ENCODE measurements at places on chromosomes 11 and 22.
A peak's percentile ranks its signal among the peaks of the same experiment; 100 is the strongest.

- peak; percentile 25 for DNase-seq
Observed at GRCh38 chr11:77187776-77188632, 60.0 kb downstream of the MYO7A start.

DNA sequence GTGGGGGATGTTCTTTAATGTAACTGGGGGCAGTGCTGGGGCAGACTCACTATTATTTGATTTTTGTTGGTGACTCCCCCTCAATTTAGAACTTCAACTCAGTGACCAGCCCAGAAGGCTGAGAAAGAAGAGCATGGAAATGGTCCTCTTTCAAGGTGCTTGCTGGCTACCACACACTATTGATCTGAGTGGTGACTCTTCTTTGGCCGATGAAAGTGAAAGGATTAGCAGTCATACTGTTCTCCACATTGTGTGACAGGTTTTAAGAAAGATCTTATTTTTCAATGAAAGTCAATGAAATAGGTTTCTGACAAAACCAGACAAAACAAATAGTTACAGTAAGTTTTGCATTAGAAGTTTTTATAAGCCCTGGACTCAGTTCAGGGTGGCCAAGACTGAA lies 29.9 kb downstream of the NLRP14 start:
- no peak for DNase-seq

- DNase-seq = no peak
Observed at GRCh38 chr22:41557401-41558240, 3.2 kb upstream of the CSDC2 start.

GRCh38 chr22:47034076-47034808 lies 271.8 kb downstream of the TBC1D22A start:
- no peak for DNase-seq

DNA sequence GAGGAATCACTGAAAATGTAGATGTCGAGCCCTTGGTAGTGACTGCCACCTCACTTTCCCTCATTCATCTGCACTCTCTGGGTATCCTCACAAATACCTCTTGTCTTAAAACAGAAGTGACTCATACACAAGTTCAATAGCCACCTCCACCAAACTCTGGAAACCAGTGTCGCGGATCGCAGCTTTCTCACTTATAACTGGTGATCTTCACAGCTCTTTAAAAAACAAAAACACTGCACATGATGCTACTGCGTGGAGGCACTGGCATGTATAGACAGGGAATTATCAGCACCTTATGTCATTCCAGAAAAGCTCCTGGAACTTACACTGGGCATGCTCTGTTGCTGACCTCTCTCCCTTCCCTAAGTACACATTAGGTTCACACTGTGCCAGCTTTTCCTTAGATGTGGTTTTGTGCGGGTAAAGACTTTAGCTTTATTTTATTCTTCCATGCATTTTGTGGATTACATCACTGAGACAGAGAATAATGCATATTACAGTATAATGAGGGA lies 425.5 kb upstream of the CADM1 start:
- DNase-seq = no peak

GRCh38 chr11:84865257-84865656 lies 761.9 kb downstream of the DLG2 start:
- DNase-seq = no peak

DNA sequence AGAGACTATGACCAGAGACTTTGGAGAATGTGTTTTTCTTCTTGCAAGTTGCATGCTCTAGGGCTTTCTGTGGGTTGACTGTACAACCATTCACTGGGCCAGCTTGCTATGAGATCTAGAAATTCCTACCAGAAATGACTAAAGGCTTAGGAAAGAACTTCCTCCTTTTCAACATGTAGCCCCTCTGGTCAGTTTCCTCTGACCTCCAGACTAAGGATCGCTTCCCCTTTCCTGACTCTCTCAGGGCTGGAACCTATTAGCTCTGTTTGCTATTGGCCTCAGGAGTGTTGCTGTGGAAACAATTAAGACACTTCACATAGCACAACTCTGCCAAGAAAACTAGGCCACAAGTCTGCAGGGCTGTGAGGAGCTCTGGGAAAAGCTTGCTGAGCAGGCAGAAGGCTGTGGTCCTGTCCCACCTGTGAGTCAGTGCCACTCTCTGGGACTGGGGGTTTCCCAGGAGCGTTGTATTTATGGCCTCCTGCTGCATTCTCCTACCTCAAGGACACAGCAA lies 10.7 kb downstream of the CRY2 start:
- no peak for DNase-seq

- no peak for DNase-seq
Observed at GRCh38 chr11:117693344-117693743, 103.7 kb downstream of the DSCAML1 start.

- no peak for DNase-seq
Observed at GRCh38 chr22:21094911-21095772, 49.4 kb downstream of the LRRC74B start.

DNA sequence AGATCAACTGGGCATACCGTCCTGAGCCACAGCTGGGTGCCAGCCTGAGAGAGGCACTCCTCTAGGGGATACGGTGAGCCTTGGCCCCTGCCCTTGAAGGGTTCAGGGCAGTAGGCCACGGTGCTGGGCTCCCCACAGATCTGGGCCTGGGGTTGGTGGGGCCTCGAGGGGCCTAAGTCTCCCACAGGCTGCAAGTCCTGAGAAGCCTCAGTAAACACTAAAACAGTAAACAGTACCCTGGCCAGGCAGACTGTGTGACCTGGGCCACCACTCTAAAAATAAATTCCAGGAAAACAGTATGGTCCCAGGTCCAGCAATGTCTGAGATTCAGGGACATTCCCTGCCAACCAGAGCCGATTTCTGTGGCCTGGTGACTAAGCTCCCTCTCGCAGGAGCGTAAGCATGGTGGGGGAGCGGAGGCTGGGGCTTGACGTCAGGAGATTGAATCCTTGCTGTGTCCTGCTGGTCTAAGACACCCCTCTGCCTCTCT lies 2.3 kb upstream of the RHOD start:
- no peak for DNase-seq

DNA sequence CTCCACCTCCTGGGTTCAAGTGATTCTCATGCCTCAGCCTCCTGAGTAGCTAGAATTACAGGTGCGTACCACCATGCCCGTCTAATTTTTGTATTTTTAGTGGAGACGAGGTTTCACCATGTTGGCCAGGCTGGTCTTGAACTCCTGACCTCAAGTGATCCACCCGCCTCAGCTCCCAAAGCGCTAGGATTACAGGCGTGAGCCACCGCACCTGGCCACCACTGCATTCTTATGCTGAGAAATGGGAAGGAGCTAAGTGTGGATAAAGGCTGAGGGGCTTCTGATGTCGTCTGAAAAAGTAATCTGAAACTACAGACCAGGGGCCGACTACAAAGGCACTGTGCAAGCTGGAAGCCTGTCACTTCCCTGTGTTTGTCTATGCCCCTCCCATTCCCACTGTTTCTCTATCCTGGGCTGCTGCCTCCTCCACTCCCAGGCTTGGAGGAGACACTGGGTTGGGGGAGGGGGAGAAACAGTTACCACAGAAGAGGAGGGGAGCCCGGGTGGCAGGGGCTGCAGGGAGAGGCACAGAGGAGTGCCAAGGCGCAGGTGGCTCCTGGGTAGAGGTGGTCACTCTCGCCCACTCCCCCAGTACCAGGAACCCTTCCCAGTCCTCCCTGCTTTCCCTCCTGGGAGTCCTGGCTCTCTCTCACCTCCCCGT lies 2.9 kb upstream of the MTA2 start:
- DNase-seq = no peak

GRCh38 chr11:119470317-119471291 lies 47.6 kb upstream of the THY1 start:
- DNase-seq = no peak

DNA sequence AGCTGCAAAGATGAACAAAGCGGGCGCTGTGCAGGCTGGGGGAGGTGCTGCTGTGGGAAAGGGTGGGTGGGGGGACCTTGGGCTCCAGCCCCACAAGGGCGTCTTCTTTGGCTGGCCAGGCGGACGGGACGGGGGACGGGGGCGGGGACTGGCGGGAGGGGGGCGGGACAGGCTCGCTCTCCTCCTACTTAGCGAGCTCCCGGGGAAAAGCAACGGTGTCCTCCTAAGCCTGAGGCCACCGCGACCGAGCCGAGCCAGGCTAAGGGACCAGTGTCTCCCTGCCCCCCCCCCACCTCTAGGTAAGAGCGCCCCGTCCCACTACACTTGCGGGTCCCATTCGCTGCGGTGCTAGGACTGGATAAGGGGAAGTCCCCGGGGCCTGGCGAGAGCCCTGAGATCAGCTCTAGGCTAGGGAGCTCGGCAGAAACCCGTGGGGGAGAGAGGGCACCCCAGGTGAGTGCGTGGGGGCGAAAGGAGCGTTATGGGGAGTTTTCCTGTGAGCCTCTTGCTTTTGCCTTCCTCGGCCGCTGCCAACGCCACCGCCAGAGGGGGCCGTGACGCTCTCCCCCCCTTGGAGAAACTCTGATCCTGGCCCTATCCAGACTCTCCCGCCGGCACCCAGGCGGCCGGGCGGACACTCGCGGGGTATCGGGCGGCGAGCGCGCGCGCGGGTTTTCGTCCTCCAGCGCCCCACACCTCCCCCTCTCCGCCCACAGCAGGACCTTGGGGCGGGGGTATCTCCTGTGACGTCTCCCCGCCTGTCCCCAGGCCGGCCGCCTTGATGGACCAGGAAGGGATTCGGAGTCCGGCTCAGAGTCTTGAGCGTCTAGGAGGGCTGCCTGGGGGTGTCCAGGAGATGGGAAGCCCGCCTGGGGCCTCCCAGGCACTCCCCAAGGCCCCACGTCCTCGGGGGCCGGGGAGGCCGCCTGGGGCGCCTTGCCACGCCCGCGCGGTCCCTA lies at the start of gene PHLDB1:
PHLDB1 (plus strand) TSS at position 215 of the 959 bp plus-strand sequence. CDS start 6,222 bp downstream, outside the sequence.
- DNase-seq = no peak

DNA sequence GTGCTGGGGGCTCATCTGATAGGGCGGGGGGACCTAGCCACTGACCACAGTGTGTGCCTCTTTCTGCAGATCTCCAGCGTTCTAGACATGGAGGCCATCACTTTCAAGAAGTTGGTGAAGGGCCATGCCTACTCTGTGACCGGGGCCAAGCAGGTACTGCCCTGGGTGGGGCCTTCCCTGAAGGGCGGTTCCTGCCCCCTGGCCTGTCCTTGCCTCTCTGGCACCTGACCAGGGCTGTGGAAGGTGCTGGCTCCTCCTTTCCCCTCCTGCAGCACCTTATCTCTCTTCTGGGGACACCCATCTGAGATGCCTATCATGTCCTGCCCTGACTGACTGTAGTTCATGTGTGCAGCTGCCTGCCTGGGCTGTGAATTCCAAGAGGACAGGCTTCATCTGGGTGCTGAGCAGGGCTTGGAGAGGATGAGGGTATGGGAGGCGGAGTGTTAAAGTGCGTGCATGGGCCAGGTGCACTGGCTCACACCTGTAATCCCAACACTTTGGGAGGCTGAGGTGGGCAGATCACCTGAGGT lies 5.5 kb downstream of the CAPN1 start:
- no peak for DNase-seq

DNA sequence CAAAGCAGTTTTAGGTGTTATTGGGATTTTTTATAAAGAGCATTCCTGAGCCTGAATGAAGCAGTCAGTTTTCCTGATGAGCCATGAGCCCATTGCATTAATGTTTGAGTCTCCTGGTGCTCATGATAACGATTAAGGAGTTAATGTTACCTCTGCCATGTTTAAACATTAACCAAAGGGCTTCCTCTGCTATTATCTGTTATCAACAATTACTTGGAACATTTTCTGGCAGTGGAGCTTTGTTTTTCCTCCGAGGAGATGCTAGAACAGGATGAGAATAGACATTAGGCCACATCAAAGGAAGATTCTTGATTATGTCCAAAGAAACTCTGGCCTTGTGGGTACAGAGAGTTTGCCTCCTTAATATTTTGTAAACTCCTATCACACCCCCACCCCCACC lies 49.9 kb downstream of the ZNRF3 start:
- no peak for DNase-seq

DNA sequence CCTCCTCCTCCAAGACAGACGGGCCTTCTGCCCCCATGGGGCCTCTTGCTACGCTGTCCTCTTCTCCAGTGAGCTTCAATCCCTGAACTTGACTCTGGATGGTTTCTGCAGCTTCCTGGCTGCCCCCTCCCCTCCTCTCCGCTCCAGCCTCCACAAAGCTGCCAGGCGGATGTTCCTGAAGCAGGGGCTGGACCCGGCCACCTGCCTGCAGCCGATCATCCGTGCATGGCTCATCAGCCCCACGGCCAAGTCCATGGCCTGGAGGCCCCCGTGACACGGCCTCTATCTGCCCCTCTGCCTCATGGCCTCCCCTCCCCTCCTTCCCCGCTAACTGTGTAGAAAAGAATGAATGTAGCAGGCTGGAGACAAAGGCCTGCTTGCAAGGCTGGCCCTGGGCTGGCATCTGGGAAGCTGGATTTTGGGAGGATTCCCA lies 6.8 kb upstream of the SUN2 start:
- no peak for DNase-seq

GRCh38 chr11:127789927-127790326 lies 789.4 kb upstream of the KIRREL3 start:
- DNase-seq = no peak

- DNase-seq = no peak
Observed at GRCh38 chr11:77065878-77066228, 918 bp upstream of the CAPN5 start.

GRCh38 chr11:128732471-128733277 lies 38.8 kb downstream of the FLI1 start:
- DNase-seq = no peak

- DNase-seq = no peak
Observed at GRCh38 chr22:22816766-22817410, 70.7 kb upstream of the IGLL5 start.

GRCh38 chr11:105903113-105903512 lies 118.9 kb downstream of the MSANTD4 start:
- DNase-seq = no peak

GRCh38 chr11:18720808-18721560 lies 5.0 kb downstream of the IGSF22 start:
- peak; percentile 76 for DNase-seq

DNA sequence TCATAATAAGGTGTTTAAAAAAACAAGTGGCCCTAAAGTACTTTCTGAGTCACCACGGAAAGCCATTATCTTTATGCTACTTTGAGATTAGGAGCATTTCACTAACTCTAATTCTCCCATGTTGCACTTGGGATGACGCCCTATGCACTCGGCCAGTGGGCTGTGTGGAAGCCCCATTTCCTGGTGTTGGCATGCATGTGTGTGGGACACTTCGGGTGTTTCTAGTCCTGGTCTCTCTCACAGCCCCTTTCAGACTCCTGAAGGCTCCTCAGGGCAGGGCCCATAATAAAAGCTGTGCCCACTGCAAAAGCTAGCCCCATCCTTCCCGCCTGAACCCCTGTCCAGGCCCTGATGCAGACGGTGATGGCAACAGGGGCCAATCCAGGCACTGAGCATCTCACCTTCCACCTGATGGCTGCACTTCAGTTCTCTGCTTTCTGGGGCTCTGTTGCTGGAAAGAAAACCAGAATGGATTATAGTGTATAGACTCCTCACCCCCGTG lies 14.9 kb upstream of the FXYD2 start:
- no peak for DNase-seq

DNA sequence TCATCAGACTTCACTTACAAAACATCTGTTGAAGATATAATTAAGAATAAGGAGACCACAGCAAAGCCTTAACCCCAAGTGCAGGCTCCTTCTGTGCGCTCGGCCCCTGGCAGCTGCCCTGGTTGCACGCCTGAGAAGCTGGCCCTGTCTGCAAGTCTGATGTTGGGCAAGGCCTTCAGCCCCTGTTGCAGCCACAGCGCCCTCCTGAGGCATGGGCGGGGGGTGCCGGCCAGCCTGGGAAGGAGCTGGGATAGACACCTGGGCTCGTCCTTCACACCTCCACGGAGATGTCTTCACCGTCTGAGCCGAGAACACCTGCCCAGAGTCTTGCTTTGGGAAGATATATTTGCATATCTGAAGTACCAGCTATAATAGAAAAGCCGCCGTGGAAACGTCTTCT lies 104.1 kb downstream of the MPPED1 start:
- no peak for DNase-seq

GRCh38 chr11:105553025-105553424 lies 56.8 kb upstream of the GRIA4 start:
- DNase-seq = no peak

GRCh38 chr11:91046261-91046660 lies 823.4 kb upstream of the CHORDC1 start:
- DNase-seq = no peak
